RWPE1 (cell line): ENCODE measurements at places on chromosomes 4 and X.

GRCh38 chr4:183099537-183100297, 660 bp downstream of the WWC2 start:
- DNase-seq, result peak; percentile 41

- no peak for DNase-seq
Measured at GRCh38 chr4:178784491-178784890, 1342.3 kb upstream of the AGA start.

- DNase-seq, result no peak
Measured at GRCh38 chrX:18406531-18407266, 18.7 kb upstream of the CDKL5 start.

DNA sequence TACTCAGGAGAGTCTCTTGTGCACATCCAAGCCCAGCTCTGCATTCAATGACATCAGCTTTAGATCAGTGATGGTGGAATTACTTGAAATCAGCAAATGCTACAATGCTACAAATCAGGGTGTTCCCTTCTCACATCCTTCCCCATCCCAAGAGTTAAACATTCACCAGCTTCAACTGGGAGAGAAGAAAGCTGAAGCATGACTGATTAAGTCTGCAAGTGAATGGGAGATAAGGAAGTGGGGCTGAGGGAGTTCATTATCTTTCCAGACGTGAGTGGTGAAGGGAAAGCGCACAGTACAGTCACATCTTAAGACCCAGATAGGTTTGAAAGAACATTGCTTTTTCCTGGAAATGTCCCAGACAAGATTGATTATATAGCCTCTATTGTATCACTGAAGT, 26.2 kb upstream of the MAP9 start:
- no peak for DNase-seq

DNA sequence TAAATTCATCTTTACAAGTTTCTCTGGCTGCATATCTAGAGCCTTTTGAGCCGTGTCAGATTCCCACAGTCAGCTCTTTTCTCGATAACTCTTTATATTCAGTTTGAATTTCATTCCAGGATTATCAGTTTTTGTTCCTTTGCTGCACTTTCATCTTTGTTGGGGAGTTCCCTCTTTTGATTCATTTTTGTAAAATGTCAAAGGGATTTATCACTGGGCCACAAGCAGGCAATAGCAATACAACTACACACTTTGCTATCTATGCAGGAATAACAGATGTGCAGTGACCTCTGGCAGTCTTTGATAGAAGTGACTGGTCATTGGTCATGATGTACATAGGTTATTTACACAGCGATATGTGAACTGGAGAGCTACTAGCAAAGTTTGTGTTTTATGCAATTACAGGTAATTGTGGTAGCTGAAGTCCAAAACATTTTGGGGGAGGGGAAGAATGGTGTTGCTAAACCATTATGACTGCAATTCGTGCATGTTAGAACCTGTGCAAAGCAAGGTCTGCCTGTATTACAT, 43.8 kb downstream of the HPGDS start:
- DNase-seq, result peak; percentile 34

GRCh38 chr4:52989865-52990264, 127.7 kb downstream of the RASL11B start:
- no peak for DNase-seq

GRCh38 chr4:5203993-5204310, 152.7 kb downstream of the STK32B start:
- no peak for DNase-seq

GRCh38 chr4:146158036-146158745, 17.3 kb upstream of the LSM6 start:
- no peak for DNase-seq

DNA sequence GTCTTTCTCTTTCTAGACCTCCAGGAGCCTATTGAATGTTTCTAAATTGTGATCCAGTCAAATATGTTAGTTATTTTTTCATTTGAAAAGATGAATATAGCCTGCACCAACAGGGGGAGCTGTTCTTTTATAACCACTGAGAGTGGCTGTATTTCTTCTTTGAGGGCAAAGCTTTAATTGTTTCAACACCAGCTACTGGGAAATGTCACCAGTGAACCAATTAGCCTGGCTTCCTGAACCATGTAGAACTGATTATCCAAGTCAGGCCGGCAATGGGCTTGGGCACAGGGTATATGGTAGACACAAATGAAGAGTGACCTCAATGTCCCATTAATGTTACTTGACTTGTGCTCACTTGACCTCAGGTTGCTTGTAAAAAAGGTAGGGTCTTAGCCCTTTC, 4.8 kb upstream of the DAPP1 start:
- no peak for DNase-seq

GRCh38 chrX:99705701-99706100, 704.4 kb downstream of the PCDH19 start:
- no peak for DNase-seq

GRCh38 chrX:7435822-7436221, 287.9 kb upstream of the PUDP start:
- no peak for DNase-seq

- no peak for DNase-seq
Measured at GRCh38 chr4:178554352-178554751, 1112.1 kb upstream of the AGA start.

- DNase-seq, result no peak
Measured at GRCh38 chr4:86523333-86523732, 70.8 kb upstream of the PTPN13 start.

- DNase-seq, result no peak
Measured at GRCh38 chr4:3042226-3042625, 32.1 kb downstream of the HTT-AS start.

DNA sequence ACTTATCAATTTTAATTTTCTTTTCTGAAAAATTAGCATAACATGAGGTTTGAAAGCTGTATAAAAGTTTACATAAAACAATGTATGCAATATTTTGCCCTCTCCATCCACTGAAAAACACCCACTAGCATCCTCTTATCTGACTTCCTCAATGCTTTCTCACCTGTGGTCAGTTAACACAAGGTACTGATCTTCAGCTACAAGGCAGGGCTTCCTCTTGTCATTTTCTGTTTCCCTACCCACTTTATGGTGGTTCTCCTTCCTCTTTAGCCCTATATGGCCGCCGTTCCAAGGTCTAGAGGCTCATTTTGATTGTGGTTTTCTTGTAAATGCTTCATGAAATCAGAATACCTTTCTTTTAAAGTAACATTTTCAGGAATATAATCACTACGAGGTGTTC, 618.6 kb upstream of the CPEB2 start:
- DNase-seq, result no peak

DNA sequence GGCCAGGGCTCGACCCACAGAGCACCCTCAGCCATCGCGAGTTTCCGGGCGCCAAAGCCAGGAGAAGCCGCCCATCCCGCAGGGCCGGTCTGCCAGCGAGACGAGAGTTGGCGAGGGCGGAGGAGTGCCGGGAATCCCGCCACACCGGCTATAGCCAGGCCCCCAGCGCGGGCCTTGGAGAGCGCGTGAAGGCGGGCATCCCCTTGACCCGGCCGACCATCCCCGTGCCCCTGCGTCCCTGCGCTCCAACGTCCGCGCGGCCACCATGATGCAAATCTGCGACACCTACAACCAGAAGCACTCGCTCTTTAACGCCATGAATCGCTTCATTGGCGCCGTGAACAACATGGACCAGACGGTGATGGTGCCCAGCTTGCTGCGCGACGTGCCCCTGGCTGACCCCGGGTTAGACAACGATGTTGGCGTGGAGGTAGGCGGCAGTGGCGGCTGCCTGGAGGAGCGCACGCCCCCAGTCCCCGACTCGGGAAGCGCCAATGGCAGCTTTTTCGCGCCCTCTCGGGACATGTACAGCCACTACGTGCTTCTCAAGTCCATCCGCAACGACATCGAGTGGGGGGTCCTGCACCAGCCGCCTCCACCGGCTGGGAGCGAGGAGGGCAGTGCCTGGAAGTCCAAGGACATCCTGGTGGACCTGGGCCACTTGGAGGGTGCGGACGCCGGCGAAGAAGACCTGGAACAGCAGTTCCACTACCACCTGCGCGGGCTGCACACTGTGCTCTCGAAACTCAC, 3.6 kb downstream of the MID1IP1 start:
- no peak for DNase-seq

DNA sequence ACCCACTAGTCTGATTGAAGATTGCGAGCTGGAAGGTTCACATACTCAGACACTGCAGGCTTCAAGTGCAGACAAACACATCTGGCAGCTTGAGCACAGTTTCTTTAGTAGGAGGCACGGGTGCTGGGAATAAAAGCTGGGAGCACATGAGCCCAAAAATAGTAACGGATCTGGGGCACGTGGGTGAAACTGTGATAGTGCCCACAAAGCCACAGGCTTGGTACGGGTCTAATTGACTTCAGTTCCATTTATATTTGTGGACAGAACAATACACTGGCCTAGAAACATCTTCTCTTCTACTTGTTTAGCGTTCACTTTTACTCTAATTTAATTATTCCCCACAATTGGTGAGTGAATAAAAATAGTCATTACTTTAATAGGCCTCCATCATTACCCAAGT, 2370.7 kb downstream of the PCDH7 start:
- no peak for DNase-seq

DNA sequence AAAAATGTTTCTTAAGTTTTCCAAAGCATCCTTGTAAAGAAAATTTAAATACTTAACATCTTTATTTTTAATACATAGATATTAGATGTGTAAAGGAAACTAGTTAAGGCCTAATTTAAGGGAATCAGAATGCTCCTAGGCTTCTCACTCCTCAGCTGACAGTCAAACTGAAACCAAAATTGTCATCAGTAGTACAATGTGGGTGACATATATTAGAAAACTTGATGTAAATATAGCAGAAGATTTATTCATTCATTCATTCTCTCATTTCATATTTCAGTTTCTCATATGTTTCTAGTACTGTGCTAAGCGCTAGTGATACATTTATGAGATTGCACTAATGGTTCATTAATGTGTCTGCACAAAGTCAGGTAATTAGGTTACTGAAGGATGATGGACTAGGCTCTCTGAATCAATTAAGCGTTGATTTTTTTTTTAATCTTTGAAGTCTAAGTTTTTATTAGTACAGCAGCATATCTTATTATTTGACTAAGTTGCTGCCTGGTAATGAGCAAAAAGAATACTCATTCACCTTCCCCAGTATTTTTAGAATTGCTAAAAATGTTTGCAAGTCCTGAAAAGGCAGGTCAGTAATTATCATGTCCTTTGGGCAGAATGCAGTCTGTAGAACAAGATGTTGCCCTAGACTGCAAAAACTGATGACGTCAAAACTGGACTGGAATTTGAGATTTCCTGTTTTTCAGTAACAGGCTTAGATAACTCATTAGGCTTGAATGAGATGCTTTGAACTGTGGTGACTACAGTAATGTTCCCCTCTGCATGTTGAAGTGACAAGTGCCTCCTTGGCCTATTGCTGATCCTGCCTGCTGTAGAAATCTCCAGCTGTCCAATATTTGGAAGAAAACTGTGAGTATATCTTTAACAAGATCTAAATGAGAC, 128.7 kb downstream of the ARHGAP24 start:
- no peak for DNase-seq

- no peak for DNase-seq
Measured at GRCh38 chrX:124194901-124195300, 137.6 kb upstream of the TEX13D start.

GRCh38 chr4:121654738-121655137, 42.0 kb downstream of the ANXA5 start:
- no peak for DNase-seq

DNA sequence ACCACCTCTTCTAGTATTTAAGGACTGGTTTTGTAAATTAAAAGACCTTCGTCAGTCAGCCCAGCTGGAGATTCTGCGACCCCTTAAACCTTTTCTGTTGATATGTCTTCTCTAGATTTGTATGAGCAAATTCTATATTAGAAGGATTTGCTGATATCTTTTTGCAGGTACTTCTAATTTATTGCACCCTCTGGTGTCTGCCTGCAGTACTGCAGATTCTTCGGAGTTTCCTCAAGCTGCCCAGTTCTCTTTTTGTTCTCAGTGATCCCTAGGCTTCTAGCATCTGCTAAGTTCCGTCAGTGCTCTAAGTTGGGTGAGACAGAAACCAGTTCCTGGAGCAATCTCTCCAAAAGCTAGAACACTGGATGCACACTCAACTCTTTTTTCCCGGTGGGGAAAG, 545.2 kb downstream of the C4orf33 start:
- DNase-seq, result peak; percentile 5

DNA sequence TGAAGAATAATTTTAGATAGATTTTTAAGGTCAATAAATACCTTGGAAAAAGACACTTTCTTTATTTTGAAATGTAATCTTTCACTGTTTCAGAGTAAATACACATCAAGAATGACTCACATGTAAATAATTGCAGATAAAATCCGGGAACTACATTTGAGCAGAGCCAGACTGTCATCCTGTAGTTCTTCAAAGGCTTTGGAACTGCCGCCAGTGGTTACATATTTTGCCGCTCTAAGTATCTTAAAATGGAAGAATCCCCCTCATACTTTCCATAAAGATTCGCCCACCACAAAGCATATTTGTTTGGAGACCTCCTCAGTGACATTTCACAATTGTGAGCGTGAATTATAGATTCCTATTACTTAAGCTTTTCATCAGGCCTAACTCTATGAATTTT, 607.8 kb upstream of the ZFP42 start:
- DNase-seq, result no peak

DNA sequence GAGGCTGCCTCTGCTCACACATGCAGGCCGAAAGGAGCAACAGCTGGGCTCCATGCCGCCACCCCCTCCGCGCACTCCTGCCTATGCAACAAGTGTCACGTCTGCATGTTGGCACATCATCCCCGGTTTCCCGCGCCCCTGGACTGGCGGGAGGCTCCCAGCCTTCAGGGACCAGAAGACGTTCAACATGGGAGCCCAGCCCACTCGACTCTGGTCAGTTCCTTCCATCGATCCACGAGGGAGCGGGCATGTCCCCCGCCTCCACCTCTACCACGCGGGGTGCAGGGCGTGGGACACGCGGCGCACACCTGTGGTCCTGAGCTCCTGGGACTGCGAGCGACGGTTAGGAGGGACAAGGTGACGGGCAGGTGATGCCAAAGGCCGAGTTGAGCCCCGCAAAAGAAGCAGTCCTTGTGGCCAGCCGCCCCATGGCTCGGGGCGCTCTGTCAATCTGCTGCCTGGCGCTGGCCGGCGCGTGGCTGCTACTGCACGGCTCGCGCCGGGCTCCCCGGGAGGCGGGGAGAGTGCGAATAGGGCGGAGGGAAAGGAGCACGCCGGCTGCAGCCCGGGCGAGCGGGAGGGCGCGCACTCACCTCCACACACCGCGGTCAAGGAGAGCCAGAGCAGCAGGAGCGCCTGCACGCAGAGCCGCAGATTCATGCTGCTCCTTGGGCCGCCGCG, 645 bp downstream of the APLN start:
- DNase-seq, result no peak

- no peak for DNase-seq
Measured at GRCh38 chrX:15165832-15166231, 104.1 kb downstream of the ASB9 start.

GRCh38 chr4:5992828-5993321, 25.4 kb downstream of the C4orf50 start:
- DNase-seq, result no peak

DNA sequence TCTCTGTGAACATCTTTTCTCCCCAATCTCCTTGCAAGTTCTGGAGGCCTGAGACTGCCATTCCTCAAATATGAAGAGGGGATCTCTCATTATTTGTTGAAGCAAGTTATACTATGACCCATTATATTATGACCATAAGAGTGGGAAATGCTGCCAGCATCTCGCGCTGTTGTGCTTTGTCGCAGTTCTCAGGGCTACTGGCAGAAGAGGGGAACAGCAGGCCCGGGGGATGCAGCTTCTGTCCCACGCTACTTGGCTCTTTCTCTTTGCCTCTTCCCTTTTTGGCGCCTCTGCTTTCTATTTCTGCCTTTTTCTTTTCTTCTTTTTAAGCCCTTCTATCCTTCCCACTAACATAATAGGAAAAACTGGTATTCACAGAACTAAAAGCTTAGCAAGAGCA, 64.2 kb downstream of the GEMIN8 start:
- DNase-seq, result no peak

- DNase-seq, result no peak
Measured at GRCh38 chr4:183347146-183347545, 24.9 kb upstream of the CLDN24 start.
